Heart right ventricle (tissue), 16 donors: ENCODE measurements at places on chromosomes 1 and 21. TPM values are rescaled to one million over a fixed set of nuclear protein-coding genes. Genes with fewer than 3 reads are reported as not detected.

DNA sequence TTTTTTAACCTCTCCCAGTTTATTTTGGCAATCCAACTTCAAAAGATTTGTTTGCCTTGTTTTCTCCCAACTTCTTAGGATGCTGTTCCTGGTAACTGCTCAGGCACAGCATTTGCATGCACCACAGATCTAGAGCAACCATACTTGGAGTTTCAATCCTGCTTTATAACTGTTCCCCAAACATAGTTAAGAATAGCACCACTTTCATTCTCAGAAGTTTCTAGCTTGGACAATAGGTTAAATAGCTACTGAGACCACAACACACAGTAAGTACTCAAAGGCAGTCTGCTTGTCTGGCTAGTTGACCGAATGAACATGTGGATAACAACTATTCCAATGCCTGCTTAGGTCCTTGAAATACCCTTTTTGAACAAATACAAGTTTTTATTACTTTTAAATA lies 76.8 kb downstream of the FOXJ3 start:
- DNase-seq: no peak

DNA sequence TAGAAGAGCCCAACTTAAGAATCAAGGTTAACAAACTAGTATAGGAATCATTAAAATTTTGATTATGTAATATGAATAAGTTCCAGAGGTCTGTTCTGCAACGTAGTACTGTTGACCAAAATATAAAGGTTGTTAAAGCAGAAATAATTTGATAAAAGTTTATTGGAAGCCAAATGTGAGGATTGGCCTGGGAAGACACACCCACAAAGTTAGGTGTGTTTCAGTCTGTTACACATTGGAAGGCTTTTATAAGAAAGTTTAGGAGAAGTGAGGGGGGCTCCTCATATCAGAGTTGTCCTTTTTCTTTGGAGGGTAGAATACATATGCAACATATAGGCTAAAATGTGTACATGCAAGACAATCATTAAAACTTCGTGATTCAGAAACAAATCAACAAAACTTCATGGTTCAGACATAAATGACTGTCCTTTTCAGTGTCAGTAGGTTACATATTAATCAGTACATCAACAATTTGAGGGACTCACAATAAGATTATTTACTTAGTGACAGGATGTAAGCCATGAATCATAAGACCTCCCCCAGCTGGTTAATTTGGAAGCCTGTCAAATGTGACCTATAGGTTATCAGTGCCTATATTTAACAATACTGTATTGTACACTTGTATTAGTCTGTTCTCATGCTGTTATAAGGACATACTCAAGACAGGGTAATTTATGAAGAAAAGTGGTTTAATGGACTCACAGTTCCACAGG lies 245.0 kb upstream of the B3GALT2 start:
- no peak for DNase-seq

- no peak for DNase-seq
These were observed 48.6 kb downstream of the TMPRSS15 start for GRCh38 chr21:18354947-18355346.

GRCh38 chr1:202815120-202815519 lies 4.4 kb downstream of the PCAT6 start:
- no peak for DNase-seq

DNA sequence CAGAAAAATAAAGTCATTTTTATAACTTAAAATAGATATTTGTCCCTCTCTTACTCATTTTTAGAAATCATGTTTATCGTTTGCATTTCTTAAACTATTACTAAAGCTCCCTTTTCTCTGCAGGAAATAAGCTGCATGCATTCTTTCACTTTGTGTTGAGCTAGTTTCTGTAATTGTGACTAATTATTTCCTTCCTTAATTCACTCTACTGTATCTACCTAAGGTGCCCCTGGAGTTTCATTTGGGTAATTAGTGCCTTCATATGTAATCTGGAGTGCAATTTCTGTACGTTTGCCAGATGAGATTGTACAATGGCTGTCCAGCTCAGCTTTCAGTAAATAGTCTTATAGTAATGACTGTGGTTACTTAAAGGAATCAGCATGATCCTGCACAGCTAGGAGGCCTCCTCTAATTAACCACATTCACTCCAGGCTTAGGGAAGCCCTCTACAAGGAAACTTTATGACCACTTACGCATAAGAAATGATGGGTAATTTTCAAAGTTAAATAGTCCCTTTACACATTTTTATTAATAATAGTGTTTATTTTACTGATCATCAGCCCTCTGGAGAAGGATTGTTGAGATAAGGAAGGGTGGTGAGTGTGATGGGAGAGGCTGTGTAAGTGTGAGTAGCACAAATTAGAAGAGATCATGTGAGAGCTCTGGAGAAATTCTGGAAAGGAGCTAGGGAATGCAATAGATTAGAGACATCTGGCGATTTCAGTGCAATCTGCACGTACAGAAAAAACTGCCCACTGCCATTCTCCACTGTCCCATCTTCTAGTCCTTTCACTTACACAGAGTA lies 86.8 kb downstream of the LRRC8C start:
- no peak for DNase-seq

The FAM3B gene
- total RNA-seq: not detected
